ENCODE measurements at places on chromosomes 7 and 10.

GRCh38 chr10:124332426-124332825, 86.3 kb downstream of the OAT start:
- peak; percentile 15 for DNase-seq

DNA sequence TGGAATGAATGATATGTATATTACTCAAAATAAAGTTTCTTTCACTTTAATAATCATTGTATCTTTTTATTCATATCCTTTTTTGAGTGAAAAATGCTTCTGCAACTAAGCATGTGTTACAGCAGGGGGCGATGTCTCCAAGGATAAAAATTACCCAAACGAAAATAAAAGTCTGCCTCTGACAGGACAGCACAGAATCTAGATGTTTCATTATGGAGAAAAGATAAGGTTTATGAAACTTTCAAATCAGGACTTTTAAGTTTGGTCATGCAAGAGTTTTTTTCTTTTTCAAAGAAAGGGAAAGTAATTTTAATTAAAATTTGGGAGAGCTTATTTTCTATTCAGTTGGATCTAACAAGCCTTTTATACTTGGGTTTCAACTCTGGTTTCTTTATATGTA, 48.4 kb downstream of the TES start:
- DNase-seq, result peak; percentile 84

DNA sequence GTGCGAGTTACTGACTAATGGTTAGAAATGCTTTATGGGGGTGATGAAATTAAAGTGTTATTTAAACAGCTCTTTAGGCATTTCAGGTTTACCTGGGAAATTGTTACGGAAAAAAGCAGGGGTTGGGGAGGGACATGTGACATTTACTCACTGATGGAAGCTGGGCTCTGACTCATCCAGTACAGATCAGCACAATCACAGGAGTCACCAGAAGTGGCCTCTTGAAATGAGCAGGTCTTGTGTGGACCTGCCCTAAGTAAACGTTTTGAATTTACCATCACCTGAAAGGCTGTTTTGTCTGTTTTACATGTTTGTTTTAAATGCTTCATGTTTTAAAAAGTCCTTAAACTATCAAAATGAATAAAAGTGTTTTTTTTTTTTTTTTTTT, 2.3 kb downstream of the GLRX3 start:
- peak; percentile 25 for DNase-seq

GRCh38 chr7:142632271-142633134, 116.8 kb upstream of the PRSS1 start:
- peak; percentile 71 for DNase-seq

GRCh38 chr10:95247881-95248583, 42.8 kb downstream of the PDLIM1 start:
- no peak for DNase-seq

- DNase-seq, result no peak
Measured at GRCh38 chr10:97207756-97208346, 22.1 kb upstream of the SLIT1 start.

GRCh38 chr7:42186151-42186550, 50.9 kb downstream of the GLI3 start:
- DNase-seq, result no peak

- no peak for DNase-seq
Measured at GRCh38 chr7:134630893-134631292, 15.8 kb upstream of the BPGM start.

- no peak for DNase-seq
Measured at GRCh38 chr10:65735382-65735781, 1190.5 kb upstream of the LRRTM3 start.

GRCh38 chr7:135711139-135711469, 16.9 kb downstream of the SLC13A4 start:
- no peak for DNase-seq

DNA sequence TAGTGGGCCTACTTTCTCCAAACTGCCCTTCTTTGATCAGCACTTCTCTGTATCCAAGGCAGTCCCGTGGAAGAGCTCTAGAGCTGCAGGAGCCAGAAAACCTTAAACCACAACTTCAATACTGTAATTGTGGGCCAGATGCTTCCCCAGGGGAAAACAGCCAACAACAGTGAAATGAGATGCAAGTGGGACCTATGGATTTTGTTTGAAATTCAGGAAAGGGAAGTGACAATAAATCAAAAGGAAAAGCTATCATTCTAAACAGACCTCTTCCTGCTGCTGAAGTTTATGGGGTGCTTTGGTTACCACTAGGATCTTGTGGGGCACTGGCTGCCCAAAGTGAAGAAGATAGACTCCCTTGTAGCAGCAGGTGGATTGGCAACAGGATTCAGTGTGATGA, 1031.7 kb downstream of the LRMDA start:
- no peak for DNase-seq

- no peak for DNase-seq
Measured at GRCh38 chr7:132028144-132028920, 471.9 kb upstream of the PODXL start.

DNA sequence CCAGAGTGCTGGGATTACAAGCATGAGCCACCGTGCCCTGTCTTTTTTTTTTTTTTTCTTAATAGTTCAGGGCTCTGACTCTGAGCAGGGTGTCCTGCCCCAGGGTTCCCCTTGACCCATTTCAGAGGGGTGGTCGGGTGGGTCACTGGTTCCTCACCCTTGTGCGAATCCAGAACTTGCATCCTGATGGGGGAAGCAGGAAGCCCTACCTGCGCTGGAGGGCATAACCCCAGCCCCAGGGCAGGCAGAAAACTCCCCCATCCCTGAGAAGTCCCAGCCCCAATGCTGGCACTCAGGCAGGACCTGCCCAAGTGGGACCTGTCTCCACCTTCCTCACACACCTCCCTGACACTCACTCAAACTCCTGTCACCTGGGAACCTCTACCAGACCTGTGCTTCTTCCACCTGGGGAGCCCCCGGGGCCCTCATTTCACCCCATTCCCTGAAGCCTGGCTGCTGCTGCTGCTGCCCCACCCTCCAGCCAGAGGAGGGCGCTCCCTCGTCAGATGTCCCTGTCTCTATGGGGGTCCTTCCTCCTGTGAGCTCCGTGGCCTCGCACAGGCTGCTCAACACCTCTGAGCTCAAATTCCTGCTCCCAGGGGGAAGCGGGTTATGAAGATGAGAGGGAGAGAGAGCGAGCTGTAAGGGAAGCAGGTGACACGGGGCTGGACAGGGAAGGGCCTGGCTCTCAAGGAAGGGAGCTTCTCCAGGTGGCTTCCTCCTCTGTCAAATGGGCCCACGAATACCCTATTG, 15.1 kb upstream of the ZNF273 start:
- DNase-seq, result no peak

DNA sequence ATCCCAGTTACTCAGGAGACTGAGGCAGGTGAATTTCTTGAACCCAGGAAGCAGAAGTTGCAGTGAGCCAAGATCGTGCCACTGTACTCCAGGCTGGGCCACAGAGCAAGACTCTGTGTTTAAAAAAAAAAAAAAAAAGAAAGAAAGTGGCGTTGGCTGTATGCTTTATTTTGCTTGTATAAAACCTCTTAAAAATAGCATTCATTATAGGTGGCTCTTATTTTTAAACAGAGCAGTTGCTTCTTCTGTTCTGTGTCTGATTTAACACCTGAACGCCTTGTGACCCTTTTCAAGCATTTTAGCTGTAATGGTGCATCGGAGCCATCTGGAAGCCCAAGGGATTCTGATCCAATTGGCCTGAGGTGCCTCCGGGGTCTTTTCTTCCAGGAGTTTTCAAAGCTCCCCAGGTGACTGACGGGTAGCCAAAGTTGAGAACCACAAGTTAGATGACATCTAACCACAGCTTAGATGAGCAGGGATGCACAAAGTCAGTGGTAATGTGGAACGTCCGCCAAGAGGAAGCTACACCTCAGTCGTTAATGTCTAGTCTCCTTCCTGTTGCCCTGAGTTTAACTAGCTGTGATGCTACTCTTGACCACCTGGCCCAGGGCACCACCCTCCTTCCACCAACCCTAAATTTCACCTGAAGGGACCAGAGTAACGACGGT, 274.6 kb upstream of the KLF6 start:
- no peak for DNase-seq

GRCh38 chr7:72793791-72794190, 34.2 kb downstream of the TYW1B start:
- no peak for DNase-seq

- DNase-seq, result no peak
Measured at GRCh38 chr10:12531305-12532220, 182.2 kb downstream of the CAMK1D start.

GRCh38 chr7:4641667-4642467, 40.2 kb upstream of the FOXK1 start:
- peak; percentile 95 for DNase-seq

DNA sequence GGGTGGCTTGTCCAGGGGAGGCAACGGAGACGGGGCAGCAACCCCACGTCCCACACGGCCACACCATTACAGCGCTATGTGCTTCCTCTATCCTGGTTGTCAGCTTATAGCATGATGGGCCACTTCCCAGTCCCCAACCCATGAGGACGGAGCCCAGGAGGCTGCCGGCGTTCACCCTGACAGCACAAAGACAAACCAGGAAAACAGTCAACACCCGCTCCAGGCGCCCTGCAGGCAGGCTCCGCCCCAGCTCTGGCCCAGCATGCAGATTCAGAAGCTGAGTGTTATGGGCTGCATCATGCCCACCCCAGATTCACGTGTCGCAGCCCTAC, 14.8 kb downstream of the WDR86 start:
- no peak for DNase-seq

DNA sequence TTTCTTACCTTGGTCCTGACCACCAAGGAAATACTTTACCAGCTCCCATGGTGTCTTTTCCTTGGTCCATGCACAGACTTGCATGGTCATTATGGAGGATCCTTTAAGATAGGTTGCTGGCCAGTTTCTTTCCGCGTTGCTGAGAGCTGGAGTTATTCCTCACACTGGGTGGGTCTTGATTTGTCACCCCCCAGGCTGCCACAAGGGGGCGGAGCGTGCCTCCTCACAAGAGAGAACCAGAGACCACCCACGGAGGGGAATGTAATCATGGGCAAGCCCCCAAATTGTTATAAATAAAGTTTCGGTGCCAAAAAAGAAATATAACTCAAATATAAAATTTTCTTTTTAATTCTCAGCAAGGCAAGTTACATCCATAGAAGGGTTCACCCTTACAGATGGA, 10.5 kb upstream of the TRIM24 start:
- DNase-seq, result no peak

DNA sequence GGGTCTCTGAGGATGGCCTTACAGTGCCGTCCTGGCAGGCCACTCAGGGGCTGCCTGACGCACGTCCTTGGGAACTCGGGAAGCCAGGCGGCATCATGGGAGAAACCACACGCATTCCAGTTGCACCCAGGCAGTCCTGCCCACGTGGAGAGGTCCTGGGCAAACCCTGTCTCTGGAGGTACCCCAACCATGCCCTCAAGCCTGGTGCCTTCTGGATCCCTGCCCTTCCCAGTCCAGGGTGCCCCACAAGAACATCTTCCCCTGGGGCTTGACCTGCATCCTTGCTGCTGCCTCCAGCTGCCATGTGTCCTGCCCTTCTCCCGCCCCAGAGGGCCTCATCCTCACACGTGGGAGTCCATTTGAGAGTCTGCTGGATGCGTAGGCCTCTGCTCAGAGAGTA, 200.3 kb upstream of the PPP2R2D start:
- no peak for DNase-seq

DNA sequence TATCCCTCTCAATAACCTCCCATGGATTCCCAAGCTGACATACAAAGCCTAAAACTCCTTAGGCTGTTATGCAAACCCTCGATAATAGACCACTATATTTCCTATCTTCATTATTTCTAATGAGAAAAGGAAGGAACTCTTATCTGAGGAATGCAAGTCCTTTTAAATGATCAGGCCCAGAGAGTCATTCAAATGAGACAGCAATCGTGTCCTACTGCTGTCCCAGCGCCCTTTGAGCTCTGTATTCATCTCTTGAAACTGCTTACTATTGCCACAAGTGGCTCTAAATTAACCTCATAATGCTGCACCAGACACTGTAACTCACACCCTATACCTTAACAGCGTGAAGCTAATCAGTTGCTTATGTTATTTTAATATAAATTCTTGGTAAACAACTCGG, 182.1 kb upstream of the NAMPT start:
- no peak for DNase-seq

GRCh38 chr7:25798344-25798743, 353.7 kb upstream of the NFE2L3 start:
- DNase-seq, result no peak

DNA sequence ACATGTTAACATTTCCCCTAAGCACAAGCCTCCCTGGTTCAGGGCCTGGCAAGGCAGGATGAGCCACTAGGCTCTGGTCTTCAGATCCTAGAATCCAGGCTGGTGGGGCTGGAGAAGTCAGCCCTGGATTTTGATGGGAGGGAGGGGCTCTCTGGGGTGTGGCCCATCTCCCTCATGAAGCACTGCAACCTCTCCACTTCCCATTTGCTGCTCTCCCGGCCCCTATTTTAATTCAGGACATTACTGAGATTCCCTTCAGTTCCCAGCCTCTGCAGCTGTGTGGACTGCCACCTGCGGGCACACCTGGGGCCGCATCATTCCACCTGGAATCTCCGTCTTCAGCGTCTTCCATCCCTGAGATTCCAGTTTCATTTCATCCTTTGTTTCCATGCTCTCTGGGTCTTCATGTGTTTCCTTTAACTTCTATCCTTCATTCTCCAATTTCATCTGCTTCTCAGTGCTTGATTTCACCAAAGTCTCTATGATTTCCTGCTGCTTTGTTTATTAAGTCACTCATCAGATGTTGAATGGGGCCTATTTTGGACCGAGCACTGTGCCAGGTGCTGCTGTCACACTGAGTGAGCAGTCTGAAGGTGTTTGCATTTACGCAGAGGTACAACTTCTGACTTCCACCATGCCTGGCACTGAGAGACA, 253.6 kb downstream of the WDR37 start:
- DNase-seq, result no peak

DNA sequence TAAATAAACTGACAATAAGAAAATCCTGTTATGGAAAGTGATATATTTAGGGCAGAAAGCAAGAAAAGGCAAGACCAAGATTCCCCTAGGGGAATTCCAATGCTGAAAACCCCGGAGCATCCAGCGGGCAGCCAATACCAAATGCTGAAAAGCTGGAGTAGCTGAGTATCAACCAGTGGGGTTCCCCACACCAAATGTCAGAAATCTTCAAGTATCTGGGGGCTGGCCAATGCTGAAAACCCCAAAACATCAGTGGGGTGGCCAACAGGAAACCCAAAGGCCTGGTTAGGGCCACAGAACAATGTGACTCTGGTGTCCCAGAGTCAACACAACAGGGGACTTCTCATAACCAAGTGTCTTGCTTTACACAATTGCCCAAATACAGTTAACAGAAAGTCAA, 271.8 kb upstream of the CACNA2D1 start:
- DNase-seq, result no peak

DNA sequence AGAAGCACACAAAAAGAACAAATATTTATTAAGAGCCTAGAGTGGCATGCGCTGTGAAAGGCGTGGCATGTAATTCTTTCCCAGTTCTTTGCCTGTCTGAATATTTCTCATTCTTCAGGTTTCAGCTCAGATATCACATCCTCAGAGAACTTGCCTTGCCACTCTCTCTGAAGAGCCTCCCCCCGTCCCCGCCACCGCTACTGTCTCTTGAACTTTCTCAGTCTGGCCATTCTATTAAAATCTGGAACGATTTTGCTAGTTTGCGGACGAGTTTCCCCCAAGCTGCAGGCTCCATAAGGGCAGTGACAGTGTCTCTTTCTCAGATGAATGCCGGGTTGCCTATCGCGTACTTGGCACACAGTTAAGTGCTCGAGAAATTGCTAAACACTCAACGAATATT, 787 bp upstream of the PLEKHA1 start:
- DNase-seq, result peak; percentile 32

All from fibroblast of the aortic adventitia (primary cell).